Stimulated activated CD4-positive, alpha-beta T cell treated with anti-CD3 and anti-CD28 coated beads, Interleukin-4, amount 100 ng/mL, for 1 hour (primary cell): ENCODE measurements at places on chromosomes 1 and 21.

DNA sequence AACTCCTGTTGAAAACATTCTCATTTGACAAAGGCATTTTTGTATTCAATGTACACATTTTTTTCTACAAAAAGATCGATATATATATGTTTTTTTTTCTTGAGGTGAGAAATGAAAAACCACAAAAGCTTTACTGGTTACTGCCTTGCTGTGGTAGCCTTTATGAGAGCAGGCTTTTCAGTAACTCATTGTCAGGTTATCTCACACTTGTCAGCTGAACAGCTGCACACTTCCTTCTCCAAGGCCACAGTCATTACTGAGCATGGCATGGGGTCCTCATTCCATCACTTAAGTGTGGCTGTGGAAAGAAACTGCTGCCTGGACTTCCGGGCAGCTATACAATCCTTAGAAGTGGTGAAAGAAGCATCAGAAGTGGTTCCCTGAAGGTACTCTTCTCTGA, 169.3 kb upstream of the ZP4 start:
- DNase-seq = no peak

GRCh38 chr1:227545361-227545760, 18.0 kb upstream of the ZNF678 start:
- DNase-seq = no peak

DNA sequence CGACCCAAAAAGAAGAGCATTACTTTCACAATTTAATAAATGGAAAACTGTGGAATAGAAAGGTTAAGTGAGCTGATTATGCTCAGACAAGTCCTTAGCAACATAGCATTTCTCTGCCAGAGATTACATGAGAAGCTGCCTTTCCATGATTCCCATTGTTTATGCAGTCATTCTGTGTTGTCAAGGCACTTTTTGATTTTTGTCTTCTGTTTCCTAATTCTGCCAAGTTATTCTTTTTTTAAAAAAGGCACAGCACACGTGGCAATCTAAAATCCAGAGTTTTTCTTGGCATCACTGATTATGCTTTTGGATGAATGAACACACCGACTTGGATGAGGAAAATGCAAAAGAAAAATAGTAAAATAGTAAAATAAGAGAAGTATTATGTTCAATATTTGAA, 185.0 kb downstream of the RGS7 start:
- DNase-seq = no peak

DNA sequence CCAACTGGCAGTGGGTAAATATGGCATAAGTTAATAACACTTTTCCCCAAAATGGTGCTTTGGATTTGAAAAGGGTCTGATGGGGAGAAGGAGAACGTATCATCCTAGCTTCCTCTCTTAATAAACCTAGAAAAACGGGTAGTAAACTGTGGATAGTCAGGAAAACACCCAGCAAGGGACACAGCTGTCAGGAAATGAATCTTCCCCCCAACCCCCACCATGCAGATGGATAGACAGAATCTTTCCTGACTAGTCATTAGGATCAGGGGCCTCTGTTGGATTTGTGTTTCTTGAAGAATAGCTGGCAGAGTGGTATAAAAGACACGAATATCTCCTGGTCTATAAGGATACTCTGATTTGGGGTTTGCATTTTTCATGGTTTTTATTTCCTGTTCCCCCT, 22.5 kb upstream of the LAX1 start:
- DNase-seq = no peak

DNA sequence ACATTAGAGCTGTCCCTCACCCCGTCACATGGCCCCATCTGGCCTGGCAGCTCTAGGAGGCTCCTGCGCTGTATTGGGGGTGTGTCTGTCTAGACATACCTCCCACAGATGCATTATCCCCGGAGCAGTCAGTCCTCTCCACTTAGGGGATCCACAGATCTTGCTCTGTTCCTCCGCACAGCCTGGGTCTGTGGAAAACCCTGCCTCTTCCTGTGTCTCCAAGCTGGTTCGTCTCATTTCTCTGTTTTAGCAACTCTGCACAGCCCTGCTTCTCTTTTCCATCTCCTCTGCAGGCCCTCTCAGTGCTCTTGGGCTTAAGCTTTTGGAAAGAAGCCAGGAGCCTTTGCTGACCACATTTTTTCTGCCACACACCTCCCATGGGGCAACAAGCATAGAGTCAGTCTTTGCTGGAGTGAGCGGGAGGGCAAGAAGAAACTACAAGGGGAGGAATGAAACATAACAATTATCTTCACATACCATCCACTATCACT, 241.5 kb downstream of the FOXD2 start:
- no peak for DNase-seq

GRCh38 chr1:161707503-161707902, 474 bp downstream of the FCRLA start:
- no peak for DNase-seq

- no peak for DNase-seq
Observed at GRCh38 chr1:82446955-82447354, 646.2 kb downstream of the ADGRL2 start.

DNA sequence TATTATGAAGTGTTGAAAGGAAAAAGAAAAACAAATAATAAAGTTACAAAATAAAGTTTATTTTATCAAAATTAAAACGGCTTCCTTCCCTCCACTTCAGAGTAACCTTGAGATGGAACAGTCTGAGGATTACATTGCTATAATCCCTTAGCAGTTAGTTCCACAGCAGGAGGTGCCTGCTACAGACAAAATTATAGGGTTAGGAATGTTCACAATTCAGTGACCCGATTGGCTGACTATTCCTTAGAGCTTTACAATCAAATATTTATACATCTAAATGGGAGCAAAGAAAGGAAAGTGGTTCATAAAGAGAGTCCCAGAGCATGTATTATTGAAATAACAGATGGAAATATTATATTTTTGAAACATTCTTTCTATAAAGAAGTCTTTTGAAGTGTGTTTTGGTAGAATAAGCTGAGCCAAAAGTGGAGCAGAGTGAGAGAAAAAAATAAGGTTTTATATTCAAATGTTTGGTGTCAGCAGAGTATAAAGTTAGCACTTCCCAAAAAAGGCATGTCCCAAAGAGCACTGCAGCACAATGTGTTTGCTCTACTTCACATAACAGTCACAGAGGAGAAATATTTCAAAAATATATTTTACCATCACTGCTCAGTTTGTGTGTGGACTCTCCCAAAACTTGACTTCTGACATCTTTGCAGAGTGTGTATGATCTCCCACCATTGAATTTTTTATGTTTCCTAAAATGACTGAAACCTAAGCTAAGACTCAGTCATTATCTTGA, 71.4 kb upstream of the GORAB start:
- no peak for DNase-seq
